Activated CD4-positive, CD25-positive, alpha-beta regulatory T cell treated with anti-CD3 and anti-CD28 coated beads, Interleukin-2, amount 50 U/mL, for 24 hours (primary cell): ENCODE measurements at places on chromosomes 3 and 15.
A peak's percentile ranks its signal among the peaks of the same experiment; 100 is the strongest.

DNA sequence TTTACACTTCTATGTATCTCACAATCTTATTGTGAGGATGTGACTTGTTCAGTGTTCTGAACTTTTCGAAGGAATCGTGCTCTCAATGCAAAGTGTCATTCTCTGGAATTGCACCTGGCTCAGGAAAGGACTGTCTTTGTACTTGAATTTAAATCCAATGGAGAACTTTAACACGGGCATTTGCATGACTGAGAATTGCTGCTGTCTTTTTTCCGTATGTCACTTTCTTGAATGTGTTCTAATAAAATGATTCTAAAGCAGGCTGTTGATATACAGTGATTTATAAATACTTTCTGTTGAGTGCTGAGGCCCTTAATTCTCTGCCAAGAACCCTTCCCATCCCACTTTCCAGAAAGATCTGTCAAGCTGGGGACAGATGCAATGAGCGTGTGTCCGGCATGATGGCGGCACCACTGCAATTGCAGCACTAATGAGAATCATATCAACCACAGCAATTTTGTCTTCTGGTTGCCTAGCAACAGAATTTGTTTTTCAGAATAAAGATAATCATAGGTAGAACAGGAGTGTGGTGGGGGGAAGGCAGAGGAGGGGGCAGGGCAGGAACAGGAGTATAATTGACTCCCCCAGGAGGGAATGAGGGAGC is 210.6 kb upstream of the UMPS start:
- no peak for ATAC-seq

DNA sequence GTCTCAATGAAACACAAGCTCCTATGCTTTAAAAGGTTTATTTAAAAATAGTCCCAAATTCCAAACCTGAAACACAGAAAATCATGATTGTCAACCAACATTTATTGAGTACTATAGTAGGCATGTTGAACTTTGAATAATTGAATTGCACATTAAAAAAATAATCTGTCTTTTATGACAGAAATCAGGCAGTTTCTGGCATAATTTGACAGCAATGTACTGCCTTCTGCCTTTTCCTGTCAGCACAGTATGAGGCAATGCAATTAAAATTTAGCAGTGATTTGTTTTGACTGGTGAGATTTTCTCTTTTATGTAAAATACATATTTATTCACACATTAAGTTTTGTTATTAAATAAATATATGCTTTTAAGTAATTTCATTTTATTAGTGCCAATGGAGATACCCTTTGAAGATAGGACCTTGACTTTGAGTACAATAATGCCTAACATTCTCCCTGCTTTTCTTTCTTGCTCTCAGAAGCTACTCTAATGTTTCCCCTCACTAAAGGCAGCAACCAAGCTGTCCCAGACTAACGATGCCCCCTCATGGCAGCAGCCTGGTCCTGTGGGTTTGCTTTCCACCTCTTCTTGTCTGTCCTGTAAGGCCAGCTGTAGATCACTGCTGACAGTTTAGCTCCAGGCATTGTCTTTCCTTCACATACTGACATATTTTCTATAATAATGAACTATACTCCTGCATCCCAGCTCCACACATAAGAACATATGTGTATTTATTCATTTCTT is 346.7 kb downstream of the IL20RB start:
- no peak for ATAC-seq

DNA sequence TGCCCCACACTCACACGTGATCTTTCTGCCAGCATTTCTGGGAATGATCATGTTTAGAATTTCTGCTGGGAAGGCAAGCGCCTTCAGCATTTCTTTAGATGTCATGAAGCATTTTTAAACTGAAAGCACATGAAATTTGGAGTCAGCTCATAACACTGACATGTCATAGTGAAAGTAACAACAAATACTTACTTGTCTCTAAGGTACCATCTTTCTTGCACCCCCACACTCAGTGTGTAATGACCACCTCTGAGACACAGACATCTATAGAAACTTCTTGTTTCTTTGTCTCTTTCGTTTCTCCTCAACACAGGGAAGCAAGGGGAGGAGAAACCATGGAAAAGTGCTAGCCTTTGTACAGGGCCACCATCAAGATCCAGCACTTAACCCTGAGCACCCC is 171.7 kb downstream of the RORA start:
- ATAC-seq: peak; percentile 76

- no peak for ATAC-seq
These were observed 167.2 kb downstream of the MAGI1 start for GRCh38 chr3:65871305-65872141.

- no peak for ATAC-seq
These were observed 14.2 kb downstream of the CRBN start for GRCh38 chr3:3165241-3165640.

GRCh38 chr3:54339608-54340007 is 217.3 kb downstream of the CACNA2D3 start:
- ATAC-seq: no peak

DNA sequence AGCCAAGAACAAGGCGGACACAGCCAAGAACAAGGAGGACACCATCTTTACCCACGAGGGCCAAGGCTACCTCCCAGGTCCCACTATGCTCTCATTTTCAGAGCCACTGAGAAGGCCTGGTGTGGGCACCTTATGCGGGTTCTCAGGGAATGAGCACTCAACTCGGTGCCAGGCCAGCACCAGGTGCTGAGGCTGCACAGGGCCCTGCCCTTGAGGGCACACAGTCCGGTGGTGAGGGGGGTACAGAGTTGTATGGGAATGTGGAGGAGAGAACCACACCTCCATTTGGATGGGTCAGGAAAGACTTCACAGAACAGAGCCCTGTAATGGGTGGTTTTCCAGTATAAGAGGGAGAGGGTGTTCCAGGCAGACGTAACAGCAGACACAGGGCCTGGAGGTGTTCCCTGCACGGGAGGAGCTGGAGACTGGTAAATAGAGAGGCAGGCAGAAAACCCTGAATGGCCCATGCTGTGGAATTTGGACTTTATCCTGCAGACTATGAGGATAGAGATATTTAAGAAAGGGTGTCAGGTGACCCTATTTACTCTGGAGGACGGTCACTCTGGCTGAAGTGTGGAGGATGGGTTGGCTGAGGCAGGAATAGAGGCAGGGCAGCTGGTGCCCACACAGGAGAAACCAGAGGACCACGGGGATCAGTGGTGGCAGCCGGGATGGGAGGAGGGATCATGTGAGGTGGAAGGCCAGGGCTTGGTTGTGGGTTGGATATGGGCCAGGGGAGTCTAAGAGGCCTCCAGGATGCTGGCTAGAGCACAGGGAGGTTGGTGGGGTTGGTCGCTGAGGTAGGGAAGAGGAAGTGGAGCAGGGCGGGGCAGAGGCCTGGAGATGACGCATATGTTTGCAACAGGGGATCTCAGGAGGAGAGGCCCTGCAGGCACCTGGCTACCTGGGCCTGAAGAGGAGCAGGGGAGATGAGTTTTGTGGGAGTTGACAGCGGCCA is 34.6 kb downstream of the CRABP1 start:
- no peak for ATAC-seq

- ATAC-seq: no peak
These were observed 24.1 kb downstream of the SHC4 start for GRCh38 chr15:48939648-48940047.

GRCh38 chr3:124351430-124352148 is 359.7 kb upstream of the ROPN1 start:
- no peak for ATAC-seq
